ENCODE measurements at places on chromosomes 6 and 20.

DNA sequence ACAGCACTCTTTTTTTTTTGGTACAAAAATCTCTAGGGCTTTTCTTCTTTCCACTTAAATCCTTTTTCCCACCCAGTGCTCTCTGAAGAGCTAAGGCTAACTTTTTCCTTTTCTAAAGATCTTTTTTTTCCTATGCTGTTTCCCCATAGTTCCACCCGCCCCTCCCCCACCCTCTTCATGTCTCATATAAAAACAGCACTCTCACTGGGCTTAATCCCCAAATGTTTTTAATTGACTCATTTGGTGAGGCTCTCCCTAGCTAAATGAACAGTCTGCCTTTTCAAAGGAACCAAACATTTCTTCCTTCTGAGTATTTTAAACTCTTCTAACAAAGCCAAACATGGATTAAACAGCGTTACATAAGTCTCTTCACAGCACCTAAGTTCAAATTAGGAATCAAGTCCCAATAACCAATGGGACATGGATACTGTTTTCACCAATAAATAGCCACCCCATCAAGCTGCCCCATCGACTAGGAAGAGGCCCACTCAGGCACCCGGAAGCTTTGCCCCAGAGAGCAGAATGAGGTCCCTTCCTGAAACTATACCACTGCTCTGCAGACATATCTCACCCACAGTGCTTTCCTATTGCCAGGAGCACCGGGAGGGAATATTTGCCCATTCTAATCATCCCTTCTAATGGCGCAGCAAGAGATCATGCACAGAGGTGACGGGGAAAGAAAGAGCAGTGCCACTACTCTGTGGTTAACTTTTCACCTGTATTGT, 63.7 kb downstream of the ATXN1 start:
- peak; percentile 68 for DNase-seq

DNA sequence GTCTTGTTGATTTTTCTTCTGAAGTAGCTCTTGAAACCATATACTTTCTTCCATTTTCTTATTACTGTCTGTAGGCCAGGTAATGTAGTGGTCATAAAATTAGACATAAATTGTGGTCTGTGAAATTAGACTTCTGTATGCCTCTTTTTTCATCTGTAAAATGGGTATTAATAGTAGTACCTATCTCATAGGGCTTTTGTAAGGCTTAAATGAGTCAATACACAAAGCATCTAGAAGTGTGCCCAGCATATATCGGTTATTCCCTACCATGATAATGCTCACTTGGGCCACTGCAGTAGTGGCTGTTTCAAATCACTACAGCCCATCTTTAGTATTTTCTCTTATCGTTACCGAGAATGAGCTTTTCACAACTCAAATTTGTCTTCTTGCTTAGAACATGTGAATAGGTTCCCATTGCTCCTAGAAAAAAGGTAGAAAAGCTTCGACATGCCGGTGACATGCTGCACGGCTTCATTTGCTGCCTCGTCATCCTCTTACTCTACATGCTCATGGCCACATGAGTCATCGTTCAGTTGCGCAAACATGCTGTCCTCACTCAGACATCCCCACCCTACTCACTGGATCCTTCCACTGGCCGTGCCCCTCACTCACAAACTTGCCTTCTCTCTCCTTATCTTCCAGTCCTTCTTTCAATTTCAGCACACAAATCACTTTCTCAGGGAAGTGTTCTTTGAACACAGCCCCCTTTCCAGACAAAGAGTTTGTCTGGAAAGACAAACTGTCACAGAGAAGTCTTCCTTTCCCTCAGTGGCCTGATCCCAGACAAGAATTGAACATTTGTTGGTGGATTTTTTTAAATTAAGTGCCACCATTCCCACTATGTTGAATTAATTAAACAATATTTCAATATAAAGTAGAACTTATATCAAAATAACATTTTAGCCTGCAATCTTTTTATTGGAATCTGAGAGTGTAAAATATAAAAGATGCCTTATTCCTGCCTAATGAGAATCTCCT, 32.2 kb upstream of the ERVFRD-1 start:
- peak; percentile 21 for DNase-seq

DNA sequence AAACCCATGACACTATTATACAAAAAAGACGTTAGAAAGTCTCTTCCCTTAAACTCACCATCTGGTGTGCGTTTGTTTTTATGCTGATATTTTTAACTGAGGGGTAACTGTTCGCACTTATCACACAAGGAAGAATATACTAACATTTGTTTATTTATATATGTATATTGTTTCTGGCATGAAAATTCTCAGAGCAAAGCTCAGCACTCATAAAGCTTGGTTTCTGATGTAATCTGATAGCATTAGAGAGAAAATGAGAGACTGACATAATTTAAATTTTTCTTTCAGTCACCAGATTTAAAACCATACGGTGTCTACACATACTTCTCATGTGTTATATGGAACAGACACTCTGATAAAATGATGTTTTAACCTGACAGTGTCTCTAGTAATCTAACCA, 6.9 kb downstream of the BLOC1S5 start:
- DNase-seq = no peak

GRCh38 chr6:106511288-106512047, 117.8 kb downstream of the RTN4IP1 start:
- peak; percentile 69 for DNase-seq

GRCh38 chr6:170229396-170229795, 61.5 kb downstream of the DLL1 start:
- no peak for DNase-seq

DNA sequence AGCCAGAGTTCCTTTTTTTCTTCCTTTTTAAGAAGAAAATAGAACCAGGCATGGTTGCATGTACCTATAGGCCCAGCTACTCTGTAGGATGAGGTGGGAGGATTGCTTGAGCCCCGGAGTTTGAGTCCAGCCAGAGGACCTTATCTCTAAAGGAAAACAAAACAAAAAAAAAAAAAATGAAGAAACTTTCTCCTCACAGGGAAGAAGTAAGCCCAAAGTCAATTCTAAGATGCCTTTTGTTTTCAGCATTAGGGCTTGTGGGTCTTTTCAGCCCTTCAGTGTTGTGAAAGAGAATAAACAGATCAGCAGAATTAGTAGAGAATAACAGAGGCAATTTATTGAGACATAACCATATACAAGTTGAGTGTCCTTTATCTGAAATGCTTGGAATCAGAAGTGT, 26.8 kb downstream of the ZNF451 start:
- no peak for DNase-seq

DNA sequence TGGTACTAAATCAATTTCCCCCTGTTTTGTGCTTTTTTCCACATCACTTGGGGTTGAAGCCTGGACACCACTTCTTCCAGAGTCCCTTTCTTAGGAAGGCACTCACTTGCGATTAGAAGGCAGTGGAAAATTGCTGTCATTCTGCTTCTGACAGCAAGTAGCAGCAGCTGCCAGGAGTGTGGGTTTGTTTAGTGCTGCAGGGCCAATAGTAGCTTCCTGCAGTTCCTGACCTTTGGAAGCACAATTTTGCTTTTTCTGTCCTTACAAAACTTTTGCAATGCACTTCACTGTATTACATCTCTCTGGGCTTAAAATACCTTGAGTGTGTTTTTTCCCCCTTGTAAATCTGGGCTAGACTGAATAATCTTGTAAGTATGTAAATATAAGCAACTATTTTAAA, 12.5 kb upstream of the HLA-DRA start:
- DNase-seq = no peak

DNA sequence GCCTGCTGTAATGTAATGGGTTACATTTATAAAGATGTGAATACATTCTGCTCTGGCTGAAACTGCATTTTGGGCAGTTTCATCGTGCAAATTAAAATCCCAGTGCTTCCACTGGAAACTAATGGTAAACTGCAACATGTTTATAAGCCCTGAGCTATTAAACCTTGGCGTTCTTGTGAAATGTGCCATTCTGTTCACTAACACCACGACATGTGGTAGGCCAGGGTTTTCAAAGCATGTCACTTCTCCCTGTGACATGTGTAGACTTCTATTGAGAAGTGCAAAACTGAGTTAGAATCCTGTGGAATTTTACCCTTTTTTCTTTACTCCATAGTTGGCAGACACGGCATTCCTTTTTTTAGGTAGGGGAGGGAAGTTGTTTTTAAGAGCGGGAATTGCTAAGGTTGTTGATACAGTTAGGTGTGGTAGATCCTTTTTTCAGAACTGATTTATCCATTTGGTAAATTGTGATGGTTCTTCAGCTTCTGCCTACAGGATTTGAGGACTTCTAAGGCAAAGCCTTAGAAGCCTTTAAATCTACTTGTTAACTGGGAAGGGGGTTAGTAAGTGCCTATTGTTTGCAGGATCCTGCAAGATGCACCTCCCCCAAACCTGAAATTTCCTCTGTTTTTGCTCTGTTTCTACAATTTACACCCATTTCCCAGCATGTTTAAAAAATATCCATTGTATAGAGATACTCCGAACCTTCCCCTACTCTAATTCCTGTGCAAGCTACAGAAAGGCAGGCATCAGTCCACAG, 4.2 kb downstream of the SASH1 start:
- no peak for DNase-seq

DNA sequence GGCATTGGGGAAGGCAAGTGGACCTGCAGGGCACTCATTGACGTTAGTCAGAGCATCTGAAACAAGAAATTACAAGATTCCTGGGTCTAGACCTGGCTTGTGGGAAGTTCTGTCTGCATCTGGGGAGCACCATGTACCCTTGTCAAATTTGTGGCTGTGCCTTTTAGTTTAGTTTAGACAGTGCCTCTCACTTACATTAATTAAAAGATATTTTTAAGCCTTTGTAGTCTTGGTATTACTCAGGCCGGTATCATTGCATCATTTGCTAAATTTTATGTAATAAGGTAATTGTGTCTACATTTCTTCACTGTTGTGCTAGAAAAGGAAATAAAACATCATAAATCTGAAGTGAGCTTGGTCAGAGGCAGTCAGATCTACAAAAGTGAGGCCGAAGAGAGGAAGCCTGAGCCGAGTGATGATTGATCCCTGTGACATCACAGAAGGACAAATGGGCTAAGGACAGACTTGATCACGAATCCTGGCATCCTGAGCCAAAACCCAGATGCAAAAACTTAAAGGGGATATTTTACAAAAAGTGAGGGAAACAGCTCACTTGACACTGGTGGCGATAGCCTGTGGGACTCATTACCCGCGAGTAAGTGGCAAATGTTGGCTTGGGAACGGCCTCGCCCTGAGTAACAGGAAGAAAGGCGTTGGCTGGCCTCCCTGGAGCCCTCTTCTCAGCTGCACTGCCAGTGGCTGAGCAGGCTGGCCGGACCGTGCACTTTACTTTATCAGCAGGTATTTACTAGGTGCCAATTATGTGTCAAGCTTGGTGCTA, 106.5 kb downstream of the TCP11 start:
- DNase-seq = peak; percentile 94

Measured in NCI-H69 (cell line).